ENCODE measurements at places on chromosomes 11 and 22. TPM values are rescaled to one million over a fixed set of nuclear protein-coding genes. Genes with fewer than 3 reads are reported as not detected.

OR2AG2 gene
- not detected for total RNA-seq

MYBPC3 gene
- 2,596 TPM for total RNA-seq

NLRP14 gene
- not detected for total RNA-seq

MRPL23 gene
- total RNA-seq: 102 TPM

CLDN5 gene
- 25.5 TPM for total RNA-seq

TMPRSS4 gene
- not detected for total RNA-seq

PMM1 gene
- total RNA-seq: 12.9 TPM

MMP1 gene
- total RNA-seq: not detected

RIMBP3C gene
- not detected for total RNA-seq

CREBZF gene
- 12.9 TPM for total RNA-seq

CAPN5 gene
- 2.5 TPM for total RNA-seq

MISFA gene
- total RNA-seq: 10.3 TPM

KCNJ1 gene
- total RNA-seq: 0.07 TPM

CEND1 gene
- total RNA-seq: not detected

- no peak for DNase-seq
Observed at GRCh38 chr11:44883277-44883676, 67.4 kb downstream of the TP53I11 start.

GRCh38 chr11:64124147-64124546, 41.8 kb downstream of the MACROD1 start:
- DNase-seq: no peak

DNA sequence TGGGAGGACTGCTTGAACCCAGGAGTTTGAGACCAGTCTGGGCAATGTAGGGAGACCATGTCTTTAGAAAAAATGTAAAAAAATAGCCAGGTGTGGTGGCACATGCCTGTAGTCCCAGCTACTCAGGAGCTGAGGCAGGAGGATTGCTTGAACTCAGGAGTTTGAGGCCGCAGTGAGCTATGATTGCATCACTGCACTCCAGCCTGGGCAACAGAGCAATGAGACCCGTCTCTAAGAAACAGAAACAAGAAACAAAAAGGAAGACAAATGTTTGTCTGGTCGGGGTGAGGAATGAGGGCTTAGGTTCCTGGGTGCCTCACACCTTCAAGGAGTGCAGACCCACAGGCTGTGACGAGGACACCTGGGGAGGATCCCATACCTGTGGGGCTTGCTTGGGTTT, 191.9 kb downstream of the CEP164 start:
- no peak for DNase-seq

DNA sequence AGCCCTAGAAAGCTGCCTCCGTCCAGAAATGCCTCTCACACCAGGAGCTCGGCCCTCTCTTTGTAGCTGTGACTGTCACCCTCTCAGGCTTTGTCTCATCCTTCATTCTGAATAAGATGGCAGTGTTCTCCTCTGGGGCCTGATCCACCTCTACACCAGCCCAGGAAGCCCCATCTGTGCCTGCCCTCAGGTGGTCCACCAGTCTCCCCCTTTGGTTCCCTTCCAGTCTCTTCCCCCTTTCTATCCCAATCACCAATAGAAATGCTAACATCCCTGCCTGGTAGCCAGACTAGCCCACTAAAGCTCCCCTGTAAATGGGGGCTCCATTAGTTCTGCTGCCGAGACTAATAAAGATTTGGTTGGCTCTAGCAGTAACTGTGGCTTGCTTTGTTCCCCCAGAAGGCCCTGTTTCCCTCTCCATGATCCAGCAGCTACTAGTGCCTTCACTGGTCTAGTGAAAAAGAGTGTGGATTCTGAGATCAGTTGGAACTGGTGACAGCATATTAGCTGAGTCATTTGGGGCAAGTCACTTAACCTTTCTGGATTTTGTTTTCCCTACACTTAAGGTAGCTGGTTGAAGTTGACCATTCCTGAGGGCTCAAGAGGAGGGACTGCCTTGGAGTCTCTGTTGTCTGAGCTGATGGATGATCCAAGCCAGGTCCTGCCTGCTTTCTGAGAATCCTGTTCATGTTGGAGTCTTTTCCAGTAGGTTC, 16.2 kb downstream of the PLEKHB1 start:
- no peak for DNase-seq

GRCh38 chr11:9078113-9079086, 13.0 kb downstream of the SCUBE2 start:
- no peak for DNase-seq

DNA sequence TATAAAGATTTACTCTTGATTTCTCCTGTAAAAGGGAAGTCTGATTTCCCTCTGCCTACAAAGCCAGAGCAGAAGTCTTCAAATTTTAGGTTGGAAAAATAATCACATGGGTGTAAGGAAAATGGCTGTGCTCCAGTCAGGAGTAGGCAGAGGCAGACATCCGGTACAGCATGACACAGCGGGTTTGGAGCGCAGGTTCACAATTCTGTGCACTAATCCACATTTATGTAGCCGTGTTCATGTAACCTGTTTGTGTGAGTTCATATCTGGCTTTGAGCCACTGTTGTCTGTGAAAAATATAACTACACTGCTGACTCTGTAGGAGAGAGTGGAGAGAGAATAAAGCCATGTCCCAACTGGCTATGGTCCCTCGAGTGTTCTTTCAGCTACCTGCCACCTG, 248.0 kb downstream of the CASP12 start:
- DNase-seq: no peak

- DNase-seq: no peak
Observed at GRCh38 chr11:133965031-133965601, 8.3 kb upstream of the IGSF9B start.

DNA sequence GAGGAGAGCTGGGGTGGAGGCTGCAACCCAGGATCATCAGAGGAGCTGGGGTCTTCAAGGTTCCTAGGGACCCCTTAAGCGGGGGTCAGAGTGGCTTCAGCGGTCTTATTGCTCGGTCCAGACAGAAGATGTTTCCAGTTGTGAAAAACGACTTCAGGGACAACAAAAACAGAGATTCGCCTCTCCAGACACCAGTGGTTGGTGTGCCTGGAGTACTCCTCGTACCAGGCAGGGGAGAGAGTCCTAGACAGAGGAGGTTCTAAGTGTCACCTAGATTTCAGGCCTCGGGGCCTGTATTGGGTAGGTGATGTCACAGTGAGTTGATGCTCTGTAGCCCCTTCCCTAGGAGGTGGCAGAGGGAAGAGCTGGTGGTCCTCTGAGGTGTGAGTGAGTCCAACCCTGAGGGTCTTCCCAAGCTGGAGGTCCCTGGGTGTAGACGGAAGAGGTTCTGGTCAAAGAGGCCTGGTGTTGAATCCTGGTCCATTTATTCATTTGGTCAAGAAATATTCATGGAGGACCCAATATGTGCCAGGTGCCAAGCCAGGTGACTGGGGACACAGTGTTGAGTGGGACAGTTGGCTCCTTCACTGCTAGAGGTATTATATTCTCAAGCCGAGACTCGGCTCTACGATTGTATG, 4.4 kb upstream of the IGLL5 start:
- no peak for DNase-seq

DNA sequence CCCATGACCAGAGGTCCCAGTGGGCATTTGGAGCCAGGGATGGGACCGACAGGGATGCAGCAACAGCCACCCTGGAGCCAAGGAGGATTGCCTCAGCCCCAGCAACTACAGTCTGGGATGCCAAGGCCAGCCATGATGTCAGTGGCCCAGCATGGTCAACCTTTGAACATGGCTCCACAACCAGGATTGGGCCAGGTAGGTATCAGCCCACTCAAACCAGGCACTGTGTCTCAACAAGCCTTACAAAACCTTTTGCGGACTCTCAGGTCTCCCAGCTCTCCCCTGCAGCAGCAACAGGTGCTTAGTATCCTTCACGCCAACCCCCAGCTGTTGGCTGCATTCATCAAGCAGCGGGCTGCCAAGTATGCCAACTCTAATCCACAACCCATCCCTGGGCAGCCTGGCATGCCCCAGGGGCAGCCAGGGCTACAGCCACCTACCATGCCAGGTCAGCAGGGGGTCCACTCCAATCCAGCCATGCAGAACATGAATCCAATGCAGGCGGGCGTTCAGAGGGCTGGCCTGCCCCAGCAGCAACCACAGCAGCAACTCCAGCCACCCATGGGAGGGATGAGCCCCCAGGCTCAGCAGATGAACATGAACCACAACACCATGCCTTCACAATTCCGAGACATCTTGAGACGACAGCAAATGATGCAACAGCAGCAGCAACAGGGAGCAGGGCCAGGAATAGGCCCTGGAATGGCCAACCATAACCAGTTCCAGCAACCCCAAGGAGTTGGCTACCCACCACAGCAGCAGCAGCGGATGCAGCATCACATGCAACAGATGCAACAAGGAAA, 27.3 kb upstream of the L3MBTL2 start:
- DNase-seq: no peak

DNA sequence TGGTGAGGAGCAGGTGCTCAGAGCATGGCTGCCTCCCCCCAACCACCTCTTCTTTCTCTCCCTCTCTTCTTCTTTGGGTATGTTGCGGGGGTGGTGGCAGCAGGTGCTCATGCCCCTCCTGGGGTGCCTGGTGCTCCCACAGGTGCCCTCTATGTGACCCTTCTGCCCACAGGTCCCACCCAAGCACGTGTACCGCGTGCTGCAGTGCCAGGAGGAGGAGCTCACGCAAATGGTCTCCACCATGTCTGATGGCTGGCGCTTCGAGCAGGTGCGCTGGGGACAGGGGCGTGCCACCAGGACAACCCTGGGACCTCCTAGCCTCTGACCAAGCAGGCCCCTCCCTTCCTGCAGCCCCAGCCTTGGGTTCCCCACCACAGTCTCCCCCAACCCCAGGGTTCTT, 5.7 kb downstream of the KCTD17 start:
- no peak for DNase-seq

GRCh38 chr11:121767433-121767832, 314.7 kb upstream of the SORL1-AS1 start:
- DNase-seq: no peak

DNA sequence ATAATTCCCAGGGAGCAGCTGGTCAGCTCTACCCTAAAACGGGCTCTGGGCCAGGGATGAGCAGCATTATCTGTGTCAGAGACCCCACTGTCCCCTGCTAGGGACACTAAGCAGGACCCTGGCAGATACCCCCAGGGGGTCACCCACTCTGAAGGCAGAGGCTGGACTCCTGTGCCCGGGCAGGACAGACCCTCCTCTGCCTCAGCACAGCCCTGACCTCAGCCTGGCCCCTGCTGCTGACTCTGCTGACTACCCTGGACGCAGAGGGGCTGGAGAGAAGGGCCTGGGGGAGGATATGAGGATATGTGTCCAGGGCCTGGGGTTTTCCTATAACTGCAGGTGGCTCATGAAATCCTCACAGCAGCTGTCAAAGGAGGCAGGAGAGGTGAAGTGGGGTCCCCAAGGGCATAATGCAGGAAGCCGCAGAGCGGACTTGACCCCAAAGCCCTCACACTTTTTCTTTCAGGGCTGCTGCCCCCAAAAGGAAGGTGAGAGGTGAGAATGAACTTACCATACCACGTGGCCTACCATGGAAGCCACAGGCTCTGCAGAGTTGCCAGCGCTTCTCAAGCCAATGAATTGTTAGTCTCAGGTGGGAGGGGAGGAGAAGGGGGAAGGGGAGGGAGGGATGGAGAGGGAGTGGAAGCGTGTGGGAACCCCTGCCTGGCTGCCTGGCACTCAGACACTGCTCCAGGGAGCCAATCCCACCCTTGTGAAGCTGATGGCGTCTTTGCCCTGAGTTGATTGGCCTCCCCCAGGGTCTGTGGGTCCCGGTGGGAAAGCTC, 76.7 kb upstream of the WNT11 start:
- DNase-seq: no peak

GRCh38 chr11:20008190-20008870, 151.9 kb downstream of the DBX1 start:
- no peak for DNase-seq

DNA sequence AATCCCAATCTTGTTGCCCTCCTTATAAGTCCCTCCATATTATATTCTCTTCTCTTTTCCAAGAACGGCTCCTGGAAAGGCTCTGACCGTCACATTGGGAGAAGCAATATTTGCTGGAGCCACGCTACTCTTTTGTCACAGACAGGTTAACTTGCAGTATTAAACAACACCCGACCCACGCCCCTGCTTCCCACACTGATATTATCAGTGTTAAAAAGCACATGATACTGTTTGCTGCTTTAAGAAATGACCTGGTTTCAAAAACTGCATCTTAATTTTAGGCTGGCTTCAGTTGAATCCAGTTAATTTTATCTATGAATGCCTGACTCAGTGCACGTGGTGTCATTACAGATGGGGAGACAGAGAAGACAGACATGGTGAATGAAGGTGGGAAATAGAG, 3.1 kb downstream of the FLI1 start:
- no peak for DNase-seq

DNA sequence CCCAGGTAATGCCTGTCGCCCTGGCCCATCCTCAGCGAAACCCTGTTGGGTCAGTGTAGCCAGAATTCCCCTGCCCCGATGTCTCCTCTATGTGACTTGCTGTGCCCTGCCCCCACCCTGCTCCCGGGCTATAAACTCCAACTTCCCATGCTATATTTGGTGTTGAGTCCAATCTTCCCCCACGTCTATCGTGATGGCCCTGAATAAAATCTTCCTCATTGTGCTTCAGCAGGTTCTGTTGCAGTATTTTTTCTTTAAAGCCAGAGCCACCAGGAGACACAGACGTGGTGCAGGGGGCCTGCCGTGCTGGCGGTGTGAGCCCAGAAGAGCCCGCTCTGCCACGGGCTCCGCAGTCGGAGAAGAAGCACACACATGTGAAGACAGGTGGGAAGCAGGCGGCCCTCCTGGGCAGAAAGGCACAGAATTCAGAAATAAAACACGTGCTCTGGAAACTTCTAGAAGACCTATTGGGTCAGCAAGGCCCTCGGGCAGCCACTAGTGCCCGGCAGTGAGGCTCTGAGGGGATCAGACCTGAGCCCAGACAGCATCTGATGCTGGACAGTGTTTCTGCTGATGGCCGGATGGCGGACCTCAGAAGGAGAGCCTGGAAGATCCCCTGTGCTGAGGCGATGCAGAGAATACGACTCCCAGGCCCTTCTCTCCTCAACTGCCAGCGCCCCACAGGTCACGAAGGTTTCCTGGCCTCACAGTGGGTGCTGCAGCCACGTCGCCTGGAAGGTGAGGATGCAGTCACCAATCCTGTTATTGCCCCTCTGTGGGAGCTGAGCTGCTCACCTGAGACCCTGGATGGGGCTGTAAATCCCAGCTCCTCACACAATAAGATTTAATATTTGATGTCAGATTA, 501.9 kb downstream of the BRD1 start:
- DNase-seq: no peak

DNA sequence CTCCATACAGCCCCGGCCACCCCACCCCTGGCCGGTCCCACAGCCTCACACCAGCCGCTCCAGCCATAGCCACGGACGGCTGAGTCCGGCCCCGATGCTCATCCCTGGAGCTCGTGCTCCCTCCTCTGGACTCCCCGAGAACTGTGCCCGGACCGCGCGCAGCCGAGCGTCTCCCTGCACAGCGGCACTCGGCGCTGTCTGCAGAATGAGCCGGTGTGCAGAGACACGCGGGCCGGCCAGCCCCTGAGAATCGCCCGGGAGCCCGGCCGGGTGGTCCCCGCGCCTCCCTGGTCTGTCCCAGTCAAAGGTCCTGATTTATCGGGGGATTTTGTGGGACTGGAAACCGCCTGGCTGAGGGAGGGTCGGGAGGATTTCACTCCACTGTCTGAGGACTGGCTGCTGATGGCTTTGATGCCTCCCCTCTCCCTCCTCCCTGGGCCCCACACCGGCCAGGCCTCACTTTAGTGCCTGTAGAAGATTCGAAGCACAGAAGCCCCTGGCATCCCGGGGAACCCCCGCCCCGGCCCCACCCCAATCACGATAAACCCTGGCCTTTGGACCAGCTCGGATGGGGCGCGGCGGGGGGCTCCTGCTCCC, 102.7 kb downstream of the BRD1 start:
- peak; percentile 77 for DNase-seq

All from left ventricle myocardium superior (tissue), 1 donor.